ENCODE measurements at places on chromosomes 1 and 21.
A peak's percentile ranks its signal among the peaks of the same experiment; 100 is the strongest.

- no peak for DNase-seq
Observed at GRCh38 chr21:16058896-16059295, 329.1 kb downstream of the USP25 start.

GRCh38 chr1:88327391-88328267 lies 356.4 kb upstream of the PKN2 start:
- no peak for DNase-seq

GRCh38 chr1:44894591-44894990 lies 51.5 kb upstream of the PTCH2 start:
- DNase-seq = no peak

GRCh38 chr1:241299347-241299746 lies 57.7 kb downstream of the RGS7 start:
- no peak for DNase-seq

DNA sequence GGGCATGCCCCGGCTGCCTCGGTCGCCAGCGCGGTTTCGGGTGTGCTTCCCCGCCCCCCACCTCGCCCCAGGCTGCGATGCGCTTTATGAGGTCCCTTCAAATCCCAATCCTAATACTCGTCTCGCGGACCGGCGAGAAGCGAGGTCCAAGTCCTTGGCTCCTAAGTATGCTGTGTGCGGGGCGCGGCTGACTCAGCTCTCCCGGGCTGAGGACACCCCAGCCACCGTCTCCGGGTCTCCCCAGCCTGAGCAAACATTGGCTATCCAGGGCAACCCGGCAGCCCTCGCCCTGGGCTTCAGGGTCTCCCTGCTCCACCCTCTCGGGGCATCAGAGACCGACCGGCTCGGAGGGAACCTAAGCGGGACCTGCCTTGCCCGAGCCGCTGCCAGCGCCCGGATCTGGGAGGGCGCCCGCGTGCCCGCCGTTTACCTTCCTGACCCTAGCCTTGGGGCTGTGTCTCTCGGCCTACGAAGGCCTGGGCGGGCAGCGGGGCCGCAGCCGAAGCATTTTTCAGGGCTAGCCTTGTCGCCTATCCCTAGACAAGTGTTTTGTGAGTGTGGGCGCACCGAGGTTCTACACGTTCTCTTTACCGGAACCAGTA lies 1.2 kb downstream of the ITPKB start:
- DNase-seq = peak; percentile 80

DNA sequence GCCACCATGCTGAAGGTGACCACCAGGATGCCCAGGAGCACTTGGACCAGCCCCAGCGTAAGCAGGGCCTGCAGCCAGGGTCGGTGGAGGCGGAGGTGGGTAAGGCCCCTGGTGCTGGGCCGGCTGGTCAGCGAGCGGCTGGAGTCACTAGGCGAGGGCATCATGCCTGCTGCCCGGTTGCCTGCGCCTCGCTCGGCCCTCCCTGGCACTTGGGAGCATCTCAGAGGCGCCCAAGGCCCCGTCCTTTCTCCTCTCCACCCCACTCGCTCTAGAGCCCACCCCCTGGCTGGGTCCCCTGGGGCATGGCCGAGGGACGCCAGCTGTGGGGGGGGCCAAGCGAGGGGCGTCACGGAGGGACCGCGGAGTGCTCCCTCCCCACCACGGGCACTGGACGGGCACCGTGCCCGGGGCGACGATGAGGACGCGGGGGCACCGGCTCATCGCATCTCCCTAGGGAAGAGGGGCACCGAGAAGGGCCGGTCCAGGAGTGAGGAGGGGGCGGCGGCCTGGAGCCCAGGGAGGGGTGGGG lies 505 bp downstream of the ENTREP3 start:
- DNase-seq = peak; percentile 63

DNA sequence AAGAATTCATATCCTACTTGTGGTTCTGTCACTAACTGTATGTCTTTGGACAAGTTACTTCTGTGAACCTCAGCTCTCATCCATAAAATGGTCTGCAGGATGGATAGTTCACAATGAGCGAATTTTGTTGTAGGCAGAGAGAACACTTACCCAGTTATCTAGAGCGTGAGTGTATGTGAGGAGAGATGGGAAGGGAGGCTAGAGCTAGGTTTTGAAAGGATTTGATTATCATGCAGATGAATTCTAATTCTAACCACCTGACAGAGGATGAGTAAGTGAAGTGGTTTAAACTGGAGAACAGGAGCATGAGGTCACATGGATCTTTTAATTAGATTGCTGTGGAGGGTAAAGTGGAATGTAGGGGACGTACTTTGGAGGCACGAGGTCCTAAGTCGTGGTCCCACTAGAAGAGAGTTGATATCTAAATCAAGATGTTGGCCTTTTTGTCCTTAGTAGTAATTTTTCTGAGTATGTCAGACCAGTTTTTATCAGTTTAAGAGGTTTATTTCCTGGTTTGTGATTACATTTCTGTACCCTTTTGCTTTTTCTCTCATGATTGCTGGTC lies 5.0 kb downstream of the SUCO start:
- DNase-seq = no peak

- no peak for DNase-seq
Observed at GRCh38 chr1:243549108-243549507, 293.3 kb downstream of the SDCCAG8 start.

- no peak for DNase-seq
Observed at GRCh38 chr1:172357753-172358385, 62.6 kb upstream of the C1orf105 start.

GRCh38 chr1:181490740-181491712 lies 7.7 kb downstream of the CACNA1E start:
- no peak for DNase-seq

GRCh38 chr21:25979845-25980616 lies 190.5 kb downstream of the APP start:
- DNase-seq = no peak

GRCh38 chr1:203858975-203859374 lies 2.4 kb upstream of the SNRPE start:
- no peak for DNase-seq

GRCh38 chr1:21307210-21307609 lies 16.9 kb upstream of the ECE1 start:
- no peak for DNase-seq
